ENCODE measurements at places on chromosomes 1 and 21.

DNA sequence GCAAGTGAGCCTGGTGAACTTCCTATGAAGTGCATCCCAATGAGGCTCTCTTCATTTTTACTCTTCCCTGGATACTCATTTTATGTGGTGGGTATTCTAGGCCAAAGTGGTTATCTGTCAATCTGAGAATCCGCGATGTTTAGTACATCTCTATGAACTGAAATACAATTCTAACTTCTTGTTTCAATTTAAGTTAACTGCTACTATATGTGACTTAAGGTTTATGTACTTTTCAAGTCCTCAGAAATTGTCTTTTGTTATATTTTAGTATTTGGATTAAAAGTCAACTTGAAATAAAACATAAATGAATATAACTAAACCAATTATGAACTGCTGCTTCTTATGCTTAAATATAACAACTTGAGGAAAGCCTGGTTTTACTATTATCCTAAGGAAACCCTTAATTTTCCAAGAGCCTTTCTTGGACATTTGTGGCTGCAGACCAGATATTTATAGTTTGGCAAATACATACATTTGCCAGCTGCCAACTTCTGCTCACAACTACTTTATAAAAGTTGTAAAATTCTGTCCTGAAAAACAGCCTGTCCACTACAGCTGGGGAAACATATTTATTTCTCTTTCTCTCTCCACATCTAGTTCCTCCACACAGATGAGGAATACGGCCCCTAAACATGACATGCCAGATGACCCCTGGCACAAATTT is 60.4 kb downstream of the ENAH start:
- DNase-seq, result no peak

DNA sequence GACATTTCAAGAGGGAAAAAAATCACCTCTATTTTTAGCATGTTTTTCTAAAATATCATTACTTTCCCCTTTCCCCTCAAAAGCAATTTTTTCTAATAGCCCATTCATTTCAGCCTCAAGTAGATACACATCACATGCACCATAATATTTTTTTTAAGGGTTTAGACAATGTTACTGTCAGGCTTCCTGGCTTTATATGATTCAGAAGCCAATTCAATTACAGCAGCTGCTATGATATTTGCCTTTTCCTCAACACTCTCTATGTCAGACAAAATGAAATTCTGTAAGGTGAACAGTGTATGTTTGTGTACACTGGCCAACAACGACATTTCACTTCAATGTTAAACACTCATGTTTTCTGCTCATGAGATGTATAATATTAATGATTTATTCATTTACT is 46.5 kb downstream of the OMA1 start:
- DNase-seq, result no peak

GRCh38 chr1:232183802-232184201 is 446.1 kb downstream of the SIPA1L2 start:
- DNase-seq, result no peak

DNA sequence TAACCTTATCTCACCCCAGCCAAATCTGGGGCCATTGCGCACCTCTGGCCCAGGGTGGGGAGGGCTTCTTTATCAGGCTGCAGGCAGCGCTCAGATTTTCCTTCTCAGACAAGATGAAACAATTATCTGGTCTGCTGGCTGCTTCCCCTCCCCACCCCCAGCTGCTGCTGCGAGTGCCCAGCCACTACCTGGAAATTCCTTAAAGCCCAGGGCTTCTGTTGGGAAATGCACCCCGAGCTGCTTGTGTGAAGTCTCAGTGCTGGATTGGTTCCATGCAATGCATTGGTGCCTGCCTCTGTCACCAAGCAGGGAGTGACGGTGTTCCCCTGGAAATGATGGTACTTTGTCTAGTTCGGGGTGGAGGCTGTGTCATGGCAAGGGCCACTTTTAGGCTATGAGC is 18.5 kb upstream of the ACTL8 start:
- no peak for DNase-seq

DNA sequence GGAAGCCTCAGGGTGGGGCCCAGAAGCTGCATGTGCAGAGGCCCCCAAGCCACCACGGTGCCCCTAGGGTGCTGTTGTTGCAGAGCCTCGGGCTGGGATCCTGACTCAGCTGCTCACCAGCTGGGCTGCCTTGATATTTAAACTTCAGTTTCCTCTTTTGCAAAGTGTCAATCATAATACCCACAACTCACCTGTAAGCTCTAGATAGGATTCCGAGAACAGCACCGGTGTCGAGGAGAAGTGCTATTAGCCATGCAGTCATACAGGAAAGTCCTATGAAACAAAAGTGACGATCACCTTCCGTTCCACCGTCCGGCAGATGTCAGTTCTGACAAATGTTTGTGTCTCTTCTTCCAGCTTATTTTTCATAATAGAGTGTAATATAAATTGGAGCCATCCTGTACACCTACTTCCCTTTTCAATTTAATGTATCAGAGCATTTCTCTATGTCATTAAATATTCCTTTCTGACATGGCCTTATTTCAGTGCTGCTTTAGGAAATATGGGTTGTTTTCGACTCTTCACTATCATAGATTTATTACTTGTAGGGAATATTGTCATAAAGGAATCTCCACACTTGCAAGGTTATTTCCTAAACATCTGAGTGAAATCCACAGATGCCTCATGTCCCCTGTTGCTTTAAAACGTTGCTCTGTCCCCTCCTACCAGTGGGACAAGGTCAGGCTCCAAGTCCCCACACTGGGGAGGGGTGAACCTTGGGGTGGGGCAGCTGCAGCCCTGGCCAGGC is 100.8 kb downstream of the SIK1 start:
- DNase-seq, result no peak

GRCh38 chr1:39205102-39205780 is 746 bp downstream of the MACF1 start:
- DNase-seq, result no peak

Data from sigmoid colon (tissue), 7 donors.